ENCODE measurements at places on chromosomes 4 and X.
A peak's percentile ranks its signal among the peaks of the same experiment; 100 is the strongest.

GRCh38 chrX:10828640-10829039, 208.3 kb upstream of the MID1 start:
- no peak for DNase-seq

GRCh38 chr4:6929812-6930464, 20.3 kb downstream of the TBC1D14 start:
- no peak for DNase-seq

- DNase-seq, result no peak
Measured at GRCh38 chr4:148120216-148120615, 322.0 kb downstream of the NR3C2 start.

GRCh38 chr4:123819362-123820035, 422.9 kb downstream of the SPRY1 start:
- no peak for DNase-seq

GRCh38 chr4:143558823-143559756, 45.6 kb downstream of the SMARCA5 start:
- DNase-seq, result peak; percentile 68

DNA sequence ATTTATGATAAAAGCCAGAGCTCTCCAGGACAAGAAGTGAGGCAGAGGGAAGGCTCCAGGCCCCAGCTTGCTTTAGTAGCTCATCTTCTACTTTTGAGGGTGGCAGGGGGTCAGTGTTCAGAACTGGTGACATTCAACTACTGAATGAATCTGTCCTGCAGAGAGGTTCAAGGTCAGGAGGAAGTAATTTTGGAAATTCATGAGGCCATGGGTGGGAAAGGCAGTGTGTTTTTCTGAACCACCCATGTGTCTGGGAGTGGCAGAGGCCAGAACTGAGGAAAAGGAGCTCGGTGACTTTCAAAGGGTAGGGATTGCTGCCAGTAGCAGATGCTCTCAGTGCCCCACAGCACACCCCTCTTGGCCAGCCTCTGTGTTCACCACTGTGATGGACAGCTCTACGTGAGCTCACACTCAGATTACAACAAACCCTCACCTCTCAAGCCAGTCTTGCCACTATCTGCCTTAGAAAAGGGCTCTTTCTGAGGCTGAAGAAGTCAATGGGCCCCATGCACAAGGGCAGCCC, 571.2 kb downstream of the RAB28 start:
- no peak for DNase-seq

GRCh38 chr4:144384408-144384807, 243.9 kb upstream of the GYPA start:
- no peak for DNase-seq

DNA sequence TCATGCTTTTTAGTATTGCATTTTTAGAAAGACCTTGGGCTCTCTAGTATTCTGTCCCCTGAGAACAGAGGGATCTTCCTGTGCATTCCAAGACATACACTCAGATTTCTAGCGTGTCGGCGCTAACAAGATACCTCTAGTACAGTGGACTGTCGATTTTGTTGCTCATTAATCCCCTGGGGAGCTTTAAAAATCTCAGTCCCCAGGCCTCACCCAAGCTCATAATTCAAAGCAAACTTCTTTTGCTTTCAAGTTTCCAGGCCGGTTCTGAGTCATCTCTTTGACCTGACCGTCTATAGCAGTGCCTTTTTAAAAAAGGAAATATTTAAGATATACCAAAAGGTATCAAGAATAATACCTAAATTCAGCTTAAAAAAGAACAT, 137.0 kb downstream of the AMMECR1 start:
- DNase-seq, result no peak

- DNase-seq, result no peak
Measured at GRCh38 chrX:134459683-134460004, 321 bp upstream of the HPRT1 start.

All from H1 (cell line).